ENCODE measurements at places on chromosomes 7 and 10.

GRCh38 chr7:156669035-156669828, 28.7 kb downstream of the RNF32 start:
- DNase-seq, result no peak

DNA sequence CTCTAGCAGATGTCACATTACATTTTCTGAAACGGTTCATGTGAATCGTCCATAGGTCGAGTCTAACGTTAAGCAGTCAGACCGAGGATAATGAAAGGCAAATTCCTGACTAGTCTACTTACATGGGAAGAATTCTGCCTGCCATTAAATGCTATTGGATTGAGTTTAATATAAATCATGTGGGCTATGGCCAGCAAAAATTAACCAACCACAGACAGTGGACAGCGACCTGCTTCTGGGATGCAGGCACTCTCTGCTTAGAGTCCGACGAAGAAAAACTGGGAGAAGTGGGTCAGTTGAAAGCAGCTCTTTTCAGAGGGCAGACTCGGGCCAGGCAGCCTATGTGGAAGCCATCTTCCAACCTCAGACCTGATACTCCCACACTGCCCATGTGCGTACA, 16.6 kb downstream of the PIP4K2A start:
- DNase-seq, result no peak

DNA sequence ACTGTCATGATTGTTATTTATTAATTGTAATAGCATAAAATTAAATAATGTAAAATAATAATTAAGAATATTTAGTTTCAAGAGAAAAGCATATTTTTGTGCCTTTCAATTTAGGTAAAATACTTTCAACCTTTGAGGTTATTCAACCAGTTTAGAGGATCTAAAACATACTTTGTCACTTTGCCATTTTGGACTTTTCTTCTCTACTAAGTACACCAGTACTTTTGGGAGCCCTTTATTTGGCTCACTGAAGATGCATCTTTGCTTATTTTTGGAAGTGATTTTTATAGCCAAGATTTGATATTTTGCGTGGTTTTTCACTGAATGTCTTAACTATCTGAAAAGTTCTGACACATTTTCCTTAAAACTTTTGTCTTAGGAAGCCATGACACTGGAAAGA, 860.5 kb downstream of the SORCS1 start:
- no peak for DNase-seq

DNA sequence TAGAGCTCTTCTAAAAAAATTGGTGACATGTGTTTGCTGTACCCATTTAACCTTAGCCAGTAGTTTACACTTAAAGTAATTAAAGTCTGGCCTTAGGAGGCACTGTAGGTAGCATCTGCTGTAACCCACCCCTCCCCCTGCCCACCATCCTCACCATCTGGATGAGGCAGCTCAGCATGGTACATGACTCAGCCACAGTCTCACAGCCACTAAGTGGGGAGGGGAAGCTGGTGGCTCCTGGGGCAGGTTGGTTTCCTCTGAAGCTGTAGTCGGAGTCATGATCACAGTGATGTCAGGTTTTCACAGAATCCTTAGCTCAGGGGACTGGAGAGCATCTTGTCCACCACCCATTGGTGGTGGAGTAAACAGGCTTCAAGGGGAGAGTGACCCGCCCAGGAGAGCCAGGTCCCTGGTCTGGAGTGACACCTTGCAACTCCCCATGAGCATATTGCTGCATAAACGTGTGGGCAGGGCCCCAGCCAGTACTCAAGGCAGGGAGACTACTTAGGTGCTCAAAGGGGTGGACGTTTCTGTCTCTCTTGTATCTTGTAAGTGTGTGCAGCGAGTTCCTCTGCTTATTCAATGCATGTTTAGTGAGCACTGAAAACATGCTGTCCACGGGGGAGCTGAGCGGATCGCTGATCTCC, 125.9 kb downstream of the GRK5 start:
- DNase-seq, result no peak

- no peak for DNase-seq
Observed at GRCh38 chr10:663831-664251, 25.6 kb downstream of the DIP2C start.

GRCh38 chr10:97331153-97331703, 3.3 kb downstream of the FRAT2 start:
- no peak for DNase-seq

DNA sequence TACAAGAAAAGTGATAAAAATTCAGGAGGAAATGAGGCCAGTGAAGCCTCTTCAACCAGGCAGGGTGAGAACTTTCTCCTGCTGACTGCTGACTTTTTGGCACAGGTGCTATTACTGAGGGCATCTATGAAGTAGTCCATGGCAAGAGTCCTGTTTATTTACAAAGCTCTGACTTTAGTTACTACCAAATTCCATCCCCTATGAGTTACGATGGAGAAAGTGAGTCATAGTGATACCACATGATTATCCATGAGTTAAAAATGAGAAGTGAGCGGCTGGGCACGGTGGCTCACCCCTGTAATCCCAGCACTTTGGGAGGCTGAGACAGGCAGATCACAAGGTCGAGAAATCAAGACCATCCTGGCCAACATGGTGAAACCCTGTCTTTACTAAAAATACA, 19.9 kb downstream of the CCDC3 start:
- DNase-seq, result no peak

DNA sequence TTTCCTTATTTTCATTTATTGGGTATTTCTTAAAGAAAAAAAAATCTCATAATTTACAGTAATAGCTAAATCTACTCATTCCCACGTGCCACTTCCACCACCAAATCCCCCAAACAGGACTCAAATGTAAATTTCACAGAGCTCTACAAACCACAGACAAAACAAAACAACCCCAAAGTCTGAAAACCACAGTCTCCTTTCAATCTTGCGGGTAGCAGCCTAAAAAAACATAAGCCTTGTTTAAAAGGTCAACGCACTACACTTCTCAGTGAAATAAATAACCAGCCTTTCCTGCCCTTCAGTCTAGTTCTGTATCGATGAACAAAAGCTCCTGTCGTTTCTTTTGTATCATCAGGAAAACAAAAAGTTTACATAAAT, 121.8 kb upstream of the AFAP1L2 start:
- no peak for DNase-seq
